ENCODE measurements at places on chromosomes 7 and 10.
A peak's percentile ranks its signal among the peaks of the same experiment; 100 is the strongest.

GRCh38 chr10:29012926-29013554 lies 275.8 kb upstream of the LYZL1 start:
- no peak for DNase-seq

GRCh38 chr10:77967611-77968022 lies 41.1 kb upstream of the DLG5 start:
- DNase-seq, result no peak

DNA sequence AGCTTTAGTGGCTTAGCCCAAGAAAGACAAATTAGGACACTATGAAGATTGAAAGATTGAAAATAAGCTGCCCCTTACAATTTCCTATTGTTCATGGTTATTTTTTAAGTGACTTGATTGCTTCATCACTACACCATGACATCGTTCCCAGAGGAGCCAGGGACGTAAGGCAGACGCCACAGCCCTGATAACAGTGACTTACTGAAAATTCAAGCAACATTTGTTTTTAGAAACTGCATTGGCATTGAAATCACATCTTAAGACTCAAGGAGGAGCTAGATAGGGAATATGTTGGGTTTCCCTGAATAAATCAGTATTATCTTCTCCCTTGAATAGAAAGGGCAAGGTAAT lies 38.7 kb upstream of the ANK3 start:
- DNase-seq, result no peak

DNA sequence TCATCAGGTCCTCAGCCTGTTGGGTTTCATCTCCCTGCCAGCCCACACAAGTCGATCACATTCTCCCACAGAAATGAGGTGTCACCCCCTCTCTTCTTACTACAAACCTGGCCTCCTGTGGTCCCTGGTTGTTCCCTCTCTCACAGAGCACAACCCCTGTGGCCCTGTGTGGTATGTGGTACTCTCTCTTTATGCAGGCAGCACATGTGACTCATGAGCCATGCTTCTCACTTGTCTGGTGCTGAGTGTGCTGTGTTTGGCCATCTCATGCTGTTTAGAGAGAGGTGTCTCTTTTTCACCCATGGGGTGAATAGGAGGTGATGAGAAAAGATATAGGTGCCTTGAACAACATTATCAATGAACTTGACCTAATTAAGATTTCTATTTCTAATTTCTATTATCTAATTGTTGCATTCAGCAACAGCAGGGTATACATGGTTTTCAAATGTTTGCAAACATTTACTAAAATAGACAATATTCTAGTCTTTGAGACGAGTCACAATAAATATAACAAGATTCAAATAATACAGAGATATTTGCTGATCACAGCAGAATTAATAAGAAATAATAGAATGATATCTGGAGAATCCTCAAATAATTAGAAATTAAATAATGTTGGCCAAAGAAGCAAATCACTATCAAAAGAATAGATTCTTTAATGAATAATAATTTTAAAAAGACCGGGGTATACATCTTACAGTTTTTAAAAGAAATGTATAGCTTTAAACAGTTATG lies 633.8 kb upstream of the IGFBP3 start:
- DNase-seq, result no peak

GRCh38 chr10:62614389-62615157 lies 189.9 kb upstream of the ADO start:
- peak; percentile 38 for DNase-seq

DNA sequence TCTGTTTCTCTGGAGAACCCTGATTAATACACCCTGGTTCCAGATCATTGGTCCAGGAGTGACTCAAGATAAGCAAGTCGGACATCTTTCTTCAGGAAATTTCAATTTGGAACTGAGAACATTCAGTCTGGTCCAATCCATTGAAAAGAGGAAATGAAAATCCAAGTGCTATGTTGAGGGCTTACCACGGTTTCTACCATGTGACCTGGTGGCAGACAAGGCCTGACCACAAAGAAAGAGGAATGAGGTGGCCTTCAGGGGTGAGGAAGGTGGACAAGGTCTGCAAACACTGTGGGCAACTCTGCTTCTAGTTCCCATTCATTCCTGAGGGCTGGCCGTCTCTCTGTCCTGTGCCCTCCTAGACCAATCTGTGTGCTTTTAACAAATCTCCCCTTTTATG lies 149.2 kb upstream of the GHITM start:
- no peak for DNase-seq

GRCh38 chr7:68166525-68166924 lies 1169.9 kb downstream of the TYW1 start:
- DNase-seq, result no peak

DNA sequence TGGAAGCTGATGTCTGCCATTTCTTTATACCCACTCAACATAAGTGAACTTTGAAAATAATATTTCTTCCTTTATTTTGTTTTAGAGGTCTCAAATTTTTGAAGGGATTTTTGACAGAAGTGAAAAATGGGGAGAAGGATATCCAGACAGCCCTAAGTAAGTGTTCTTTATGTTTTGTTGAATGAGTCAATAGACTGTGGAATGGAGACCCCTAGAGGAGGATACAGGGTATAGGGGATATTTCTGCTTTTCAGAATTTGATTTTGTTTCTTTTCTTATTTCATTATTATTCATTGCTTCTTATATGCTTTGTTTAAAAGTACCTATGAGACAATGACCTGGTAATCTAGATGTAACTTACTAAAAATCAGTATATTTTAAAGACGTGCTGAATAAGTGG lies 34.4 kb downstream of the PLEKHA8 start:
- no peak for DNase-seq

- no peak for DNase-seq
Measured at GRCh38 chr10:60942788-60943315, 1.1 kb downstream of the RHOBTB1 start.

GRCh38 chr7:73919694-73920375 lies 58.9 kb downstream of the TMEM270 start:
- DNase-seq, result no peak

DNA sequence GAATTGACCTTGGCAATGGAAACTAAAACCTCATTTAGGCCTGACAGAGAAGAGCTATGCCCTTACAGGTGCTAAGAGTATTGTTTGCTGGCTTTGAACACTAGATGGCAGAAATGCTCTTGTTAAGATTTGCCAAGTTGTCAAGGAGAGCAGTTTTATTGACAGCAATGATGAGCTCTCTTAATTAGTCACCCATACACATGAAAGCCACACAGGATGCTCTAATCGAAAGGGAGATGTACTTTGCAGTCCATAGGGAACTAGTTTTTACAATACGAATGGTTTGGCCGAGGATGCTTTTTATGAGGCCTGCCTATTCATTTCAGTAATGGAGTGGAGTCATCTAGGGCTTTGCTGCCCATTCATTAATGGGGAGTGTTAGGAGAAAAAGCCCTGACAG lies 45.4 kb upstream of the MBL2 start:
- no peak for DNase-seq

DNA sequence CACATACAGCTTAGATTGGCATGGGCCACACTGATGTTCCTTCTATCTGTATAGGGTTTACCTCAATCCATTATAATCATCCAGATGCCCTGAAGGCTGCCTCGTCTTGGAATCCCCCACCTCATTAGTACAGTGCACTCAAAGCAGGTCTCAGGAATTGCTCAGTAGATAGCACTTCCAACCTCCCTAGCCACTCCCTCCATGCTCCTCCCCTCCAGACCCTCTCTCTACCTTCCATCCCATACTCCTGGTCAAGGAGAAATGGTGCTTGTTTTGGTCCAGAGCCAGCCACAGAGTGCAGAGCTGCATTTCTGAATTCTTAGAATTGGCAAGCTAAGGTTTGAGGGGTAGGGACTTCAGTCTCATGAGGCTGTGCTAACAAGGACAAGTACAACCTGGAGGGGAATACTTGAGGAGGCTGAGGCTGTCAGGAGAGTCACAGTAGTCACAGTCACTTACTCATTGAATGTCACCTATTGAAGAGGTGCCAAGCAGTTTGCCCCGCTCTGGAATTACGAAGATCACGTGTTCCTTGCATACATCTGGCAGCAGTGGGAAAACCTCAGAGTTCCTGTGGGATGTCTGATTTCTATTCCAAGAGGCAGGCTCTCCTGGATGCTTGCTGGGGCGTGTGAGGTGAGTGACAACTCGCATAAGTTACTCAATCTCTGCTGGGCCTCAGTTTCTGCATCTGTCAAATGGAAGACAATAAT lies 60.7 kb upstream of the ZNF746 start:
- no peak for DNase-seq

DNA sequence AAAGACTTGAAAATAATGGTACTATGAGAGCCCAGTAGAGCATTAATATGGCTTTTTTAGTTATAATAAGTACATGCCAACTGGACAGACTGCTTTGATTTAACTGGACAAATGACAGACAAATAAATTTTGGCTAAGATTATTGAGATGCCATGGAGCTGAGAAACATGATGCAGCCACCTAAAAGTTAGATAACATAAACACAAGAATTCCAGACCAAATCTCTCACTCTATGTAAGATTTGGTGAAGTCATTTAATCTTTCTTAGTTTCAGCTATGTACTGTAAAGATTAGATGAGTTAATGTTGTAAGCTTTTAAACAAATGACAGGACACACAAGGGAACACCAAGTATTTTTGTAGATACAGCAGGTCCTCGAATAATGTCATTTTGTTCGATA lies 118.2 kb downstream of the CACNA2D1 start:
- DNase-seq, result no peak

DNA sequence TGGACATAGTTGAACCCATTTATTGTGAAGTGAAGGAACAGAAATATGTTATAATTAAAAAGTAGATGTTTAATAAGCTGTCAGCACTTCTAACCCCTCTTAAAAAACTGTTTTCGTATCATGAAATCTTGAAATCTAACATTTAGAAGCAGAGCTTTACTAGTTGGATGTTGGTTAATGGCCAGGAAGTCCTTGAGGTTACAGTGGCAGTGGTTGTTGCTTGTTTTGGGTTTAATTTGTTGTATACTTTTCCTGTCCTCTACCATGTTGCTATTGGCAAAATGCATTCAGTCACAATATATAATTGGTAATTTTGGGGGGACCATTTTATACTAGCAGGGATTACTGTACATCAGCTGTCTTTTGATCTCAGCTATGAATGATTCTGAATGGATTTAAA lies 60.7 kb downstream of the EXOC4 start:
- DNase-seq, result no peak

DNA sequence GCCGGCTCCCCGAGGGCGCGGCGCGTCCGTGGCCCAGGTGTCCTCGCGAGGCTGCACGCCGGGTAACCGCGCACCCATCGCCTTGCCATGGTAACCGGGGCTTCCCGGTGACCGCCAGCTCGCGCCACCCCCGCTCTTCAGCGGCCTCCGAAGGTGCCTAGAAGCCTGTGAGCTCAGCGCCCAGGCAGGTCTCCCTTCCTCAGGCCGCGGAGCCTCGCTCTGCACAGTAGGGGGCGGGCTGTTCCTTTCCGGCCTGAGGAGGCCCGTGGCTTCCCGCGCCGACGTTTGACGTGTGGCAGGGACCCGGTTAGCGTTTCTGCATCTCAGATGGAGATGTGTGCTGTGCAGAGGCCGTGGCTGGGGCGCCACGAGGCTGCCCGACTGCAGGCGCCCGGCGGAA lies 117.1 kb downstream of the DYNC2I1 start:
- peak; percentile 38 for DNase-seq

DNA sequence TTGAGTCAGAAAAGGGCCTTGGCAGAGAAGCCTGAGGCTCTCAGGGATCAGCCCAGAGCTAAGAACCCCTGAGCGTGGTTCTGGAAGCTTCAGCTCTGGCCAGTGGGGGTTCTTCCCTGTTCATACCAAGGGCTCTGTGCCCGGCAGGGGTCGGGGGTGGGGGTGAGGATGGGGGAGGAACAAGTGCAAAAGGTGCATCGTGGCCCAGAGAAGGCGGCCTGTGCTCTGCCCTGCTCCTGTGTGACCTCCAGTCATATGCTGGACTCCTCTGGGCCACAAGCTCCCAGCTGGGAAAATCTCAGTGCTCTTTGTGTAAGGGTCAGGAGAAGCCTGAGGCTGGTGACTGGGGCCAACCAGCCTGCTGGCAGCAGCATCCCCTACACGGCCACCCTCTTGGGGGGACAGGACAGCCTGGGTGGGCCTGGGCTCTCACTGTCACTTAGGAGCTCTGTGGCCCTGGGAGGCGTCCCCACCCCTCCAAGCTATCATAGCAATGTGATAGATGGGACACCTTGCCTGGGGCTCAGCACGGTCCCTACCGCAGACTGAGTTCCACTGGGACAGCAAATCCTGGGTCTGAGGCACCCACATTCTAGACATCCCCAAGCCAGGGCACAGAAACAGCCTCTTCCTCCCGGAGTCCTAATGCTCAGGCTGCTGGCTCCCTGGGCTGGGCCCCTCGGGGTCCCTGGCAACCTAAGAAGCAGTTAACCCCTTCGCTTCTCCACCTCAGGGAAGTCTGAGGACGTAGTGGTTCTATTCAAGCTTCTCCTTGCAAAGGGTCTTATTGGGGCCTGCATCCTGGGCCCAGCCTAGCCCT lies 2.5 kb downstream of the MMRN2 start:
- DNase-seq, result no peak
